Inflammatory macrophage treated with lipopolysaccharide for 4 hours (primary cell): ENCODE measurements at places on chromosomes 3 and 15.

GRCh38 chr15:99074446-99074845 lies 30.4 kb upstream of the SYNM start:
- DNase-seq = no peak

DNA sequence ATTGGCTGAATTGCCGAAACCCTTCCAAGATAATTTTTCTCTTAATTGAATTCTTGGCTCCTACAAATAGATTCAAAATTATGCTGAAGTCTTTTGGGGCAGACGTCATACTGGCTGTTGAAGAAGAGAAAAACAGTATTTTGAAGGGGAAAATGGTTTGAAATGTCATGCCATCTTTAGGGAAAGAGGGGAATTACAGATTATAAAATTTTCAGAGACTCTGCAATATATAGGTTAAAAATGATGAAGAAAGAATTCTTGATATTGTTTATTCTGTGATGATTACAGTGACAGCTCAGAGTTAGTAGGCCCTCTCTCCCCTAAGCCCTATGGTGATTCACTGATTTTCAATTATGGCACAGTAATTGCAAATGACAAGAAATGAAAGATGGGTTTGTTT lies 86.1 kb downstream of the CGNL1 start:
- DNase-seq = no peak

GRCh38 chr3:42495393-42495792 lies 7.0 kb upstream of the VIPR1 start:
- no peak for DNase-seq

- DNase-seq = no peak
These were observed 1442.2 kb upstream of the ALCAM start for GRCh38 chr3:103924544-103924943.

DNA sequence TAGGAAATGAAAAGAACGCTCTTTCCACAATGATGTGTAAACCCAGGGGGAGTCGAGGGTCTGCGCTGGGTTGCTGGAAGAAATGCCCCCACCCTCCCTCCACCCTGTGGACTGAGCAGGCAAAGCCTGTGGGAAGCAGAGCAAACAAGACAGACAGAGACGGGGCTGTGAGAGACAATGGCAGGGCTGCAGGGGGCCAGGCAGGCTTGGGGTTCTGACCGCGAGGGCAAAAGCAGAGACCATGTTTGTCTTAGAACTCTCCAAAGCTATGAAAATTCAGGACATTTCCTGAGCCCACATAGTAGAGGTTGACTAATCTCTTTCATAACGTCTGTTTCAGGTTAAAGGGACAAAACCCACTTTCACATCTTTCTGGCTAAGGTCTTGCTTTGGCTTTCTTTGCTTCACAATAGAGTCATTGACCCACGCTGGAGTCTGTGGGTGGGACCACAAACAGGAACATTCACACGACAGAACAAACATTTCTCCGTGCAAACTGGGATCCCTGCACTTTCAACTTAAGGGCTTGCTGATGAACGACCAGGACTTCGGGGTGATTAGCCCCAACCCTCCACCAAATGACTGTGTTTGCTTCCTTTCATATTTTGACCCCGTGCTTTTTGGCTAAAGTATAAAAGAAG lies 156.0 kb upstream of the TPM1 start:
- DNase-seq = peak; percentile 72
